ENCODE measurements at places on chromosomes 5 and 9.

GRCh38 chr5:78419396-78419795 is 59.0 kb downstream of the SCAMP1 start:
- no peak for DNase-seq

DNA sequence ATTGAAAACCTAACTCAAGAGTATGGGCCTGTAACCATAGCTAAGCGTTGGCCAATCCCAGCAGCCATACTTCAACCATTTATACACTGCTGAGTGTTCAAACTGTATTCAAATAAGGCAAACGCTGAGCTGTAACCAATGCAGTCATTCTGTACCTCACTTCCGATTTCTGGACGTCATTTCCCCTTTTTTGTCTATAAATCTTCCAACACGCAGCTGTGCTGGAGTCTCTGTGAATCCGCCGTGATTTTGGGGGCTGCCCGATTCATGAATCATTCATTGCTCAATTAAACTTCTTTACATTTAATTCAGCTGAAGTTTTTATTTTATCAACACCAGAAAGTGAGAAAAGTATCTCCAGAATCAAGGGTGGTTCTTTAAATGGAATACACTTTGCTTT is 31.7 kb downstream of the MTX3 start:
- DNase-seq = no peak

DNA sequence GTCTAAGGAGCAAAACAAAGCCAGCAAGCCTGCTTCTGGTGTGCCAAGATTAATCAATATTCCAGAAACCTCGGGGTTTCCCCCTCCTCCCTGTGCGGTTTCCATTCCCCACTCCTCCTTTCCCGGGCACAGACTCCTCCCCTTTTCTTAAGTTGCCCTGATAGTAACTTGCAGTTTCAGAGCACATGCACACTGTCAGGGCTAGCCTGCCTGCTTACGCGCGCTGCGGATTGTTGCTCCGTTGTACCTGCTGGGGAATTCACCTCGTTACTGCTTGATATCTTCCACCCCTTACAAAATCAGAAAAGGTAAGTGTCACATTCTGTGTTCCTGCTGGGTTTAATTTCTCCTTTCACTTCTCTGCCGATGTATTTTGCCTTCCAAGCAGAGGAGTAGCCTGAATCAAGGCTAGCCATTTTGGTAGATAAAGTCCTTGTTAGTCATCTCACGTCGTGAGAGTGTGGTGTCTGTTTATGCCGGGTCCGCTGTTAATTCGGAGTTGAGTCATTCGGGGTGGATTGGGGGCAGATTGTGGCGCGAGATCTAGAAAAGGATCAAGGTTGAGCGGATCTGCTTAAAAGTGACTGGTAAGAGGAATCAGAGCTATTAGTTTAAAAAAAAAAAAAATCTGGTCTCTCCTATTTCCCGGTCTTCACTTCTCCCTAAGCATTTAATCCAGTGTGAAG is at the start of gene SLC1A3:
Gene SLC1A3 (plus strand): TSS at position 179 of the 686 bp plus-strand sequence. CDS start 1,818 bp downstream, outside the sequence.
- DNase-seq = peak; percentile 45

- no peak for DNase-seq
These were observed 60.8 kb downstream of the LMX1B start for GRCh38 chr9:126674365-126675146.

- DNase-seq = no peak
These were observed 2.1 kb downstream of the NR4A3 start for GRCh38 chr9:99823681-99824377.

DNA sequence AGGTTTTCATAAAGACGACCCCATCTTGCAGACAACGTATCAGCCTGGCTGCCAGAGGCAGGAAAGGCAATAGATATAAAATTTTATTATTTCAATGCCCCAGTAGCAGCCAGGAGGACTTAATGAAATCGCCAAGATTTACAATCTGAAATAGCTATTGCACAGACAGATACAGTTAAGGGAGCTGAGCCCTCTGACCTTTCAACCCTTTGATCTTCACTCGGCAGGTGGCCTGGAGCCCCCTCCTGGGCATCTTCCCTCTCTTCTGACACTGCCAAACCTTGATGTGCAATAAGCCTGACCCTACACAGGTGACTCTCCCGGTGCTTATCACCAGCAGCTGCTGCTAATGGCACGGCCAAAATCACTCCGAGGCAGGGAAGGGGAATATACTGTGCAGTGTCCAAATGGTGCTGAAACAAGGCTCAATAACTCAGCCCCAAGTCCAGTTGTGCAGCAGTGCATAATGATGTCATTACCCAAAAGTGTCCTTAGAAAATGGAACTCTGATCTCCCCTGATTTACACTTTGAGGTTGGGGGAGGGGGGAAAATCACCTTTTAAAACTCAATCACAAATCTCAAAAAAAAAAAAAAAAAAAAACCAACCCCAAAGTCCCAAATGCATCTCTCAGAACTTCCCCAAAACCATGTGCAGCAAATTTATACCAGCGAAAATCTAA is 242.0 kb downstream of the CRB2 start:
- no peak for DNase-seq

- no peak for DNase-seq
These were observed 415.8 kb upstream of the CDH10 start for GRCh38 chr5:25060575-25060974.

DNA sequence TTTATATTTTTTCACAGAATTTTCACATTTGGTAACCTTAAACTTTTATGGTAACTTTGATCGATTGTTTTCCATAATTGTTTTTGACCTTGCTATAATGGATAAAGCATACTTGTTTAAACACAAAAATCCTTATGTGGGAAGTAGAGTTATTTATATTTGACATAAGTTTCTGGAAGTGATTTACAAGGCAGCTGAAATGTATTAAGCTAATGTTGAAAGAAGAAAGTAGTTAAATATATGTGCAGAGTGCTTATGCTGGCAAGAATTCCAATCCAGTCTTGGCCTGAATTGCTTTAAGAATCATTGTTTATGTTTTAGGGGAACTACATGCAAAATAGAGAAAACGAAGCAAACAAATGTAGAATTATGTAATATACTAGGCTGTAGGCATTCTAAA is 763.6 kb downstream of the TAF11L14 start:
- no peak for DNase-seq

GRCh38 chr5:61290791-61291210 is 41.3 kb upstream of the ZSWIM6 start:
- no peak for DNase-seq

DNA sequence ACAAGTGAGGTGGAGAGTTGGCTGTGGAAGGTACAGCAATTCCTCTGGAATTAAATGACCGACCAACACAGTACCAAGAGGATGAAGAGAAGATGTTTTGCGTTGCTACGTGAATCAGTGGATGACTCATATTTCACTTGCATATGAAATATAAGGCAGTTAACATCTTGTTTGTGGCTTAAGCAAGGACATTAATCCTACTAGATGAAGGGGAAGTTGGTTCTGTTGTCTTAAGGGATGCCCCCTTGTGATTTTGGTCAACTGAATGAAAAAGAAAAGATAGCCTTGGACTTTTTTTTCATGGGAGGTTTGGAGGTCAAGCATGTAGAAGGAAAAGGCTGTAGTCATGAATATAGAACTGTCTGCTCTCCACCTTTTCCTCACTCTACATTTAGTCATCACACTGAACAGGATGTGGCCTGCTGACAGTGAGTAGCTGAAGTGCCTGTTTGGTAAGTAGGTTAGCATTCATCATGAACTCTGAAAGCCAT is 33.9 kb downstream of the VLDLR start:
- DNase-seq = peak; percentile 71

DNA sequence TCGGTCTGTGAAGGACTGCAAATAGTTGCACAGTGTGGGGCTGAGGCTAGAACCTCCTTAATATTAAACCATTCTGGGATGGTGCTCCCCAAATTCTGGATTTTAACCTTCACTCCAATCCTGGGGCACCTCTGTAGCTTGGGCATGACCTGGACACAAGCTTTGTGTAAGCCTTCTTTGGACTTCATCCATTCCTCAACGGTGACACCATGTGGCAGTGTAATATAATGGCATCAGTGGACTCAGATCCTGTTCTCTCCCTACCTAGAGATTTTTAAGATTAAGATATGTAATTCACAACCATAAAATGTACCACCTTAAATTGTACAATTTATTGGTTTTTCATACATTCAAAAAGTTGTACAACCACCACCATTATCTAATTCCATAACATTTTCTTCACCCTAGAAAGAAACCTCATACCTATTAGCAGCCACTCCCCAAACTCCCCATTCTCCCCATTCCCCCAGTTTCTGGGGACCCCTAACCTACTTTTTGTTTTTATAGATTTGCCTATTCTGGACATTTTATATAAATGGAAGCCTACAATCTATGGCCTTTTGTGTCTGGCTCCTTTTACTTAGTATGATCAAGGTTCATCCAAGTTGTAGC is 4.8 kb upstream of the PLGRKT start:
- no peak for DNase-seq

DNA sequence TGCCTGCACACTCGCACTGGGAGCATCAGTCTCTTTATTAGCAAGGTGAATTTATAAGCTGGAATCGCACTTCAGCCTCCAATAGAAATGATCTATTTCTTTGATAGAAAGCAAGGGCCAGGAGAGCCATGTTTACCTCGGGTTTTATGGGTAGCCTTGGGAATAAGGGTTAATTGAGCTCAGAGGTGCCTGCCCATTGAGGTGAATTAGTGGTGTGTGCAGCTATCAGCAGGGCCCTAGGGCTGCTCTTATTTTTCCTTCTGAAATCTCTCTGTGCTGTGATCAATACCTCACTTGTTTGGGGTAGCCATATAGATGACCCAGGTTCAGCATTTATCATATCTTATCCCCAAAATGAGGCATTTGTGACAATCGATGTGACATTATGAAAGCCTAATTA is 297.8 kb downstream of the EBF1 start:
- DNase-seq = no peak

DNA sequence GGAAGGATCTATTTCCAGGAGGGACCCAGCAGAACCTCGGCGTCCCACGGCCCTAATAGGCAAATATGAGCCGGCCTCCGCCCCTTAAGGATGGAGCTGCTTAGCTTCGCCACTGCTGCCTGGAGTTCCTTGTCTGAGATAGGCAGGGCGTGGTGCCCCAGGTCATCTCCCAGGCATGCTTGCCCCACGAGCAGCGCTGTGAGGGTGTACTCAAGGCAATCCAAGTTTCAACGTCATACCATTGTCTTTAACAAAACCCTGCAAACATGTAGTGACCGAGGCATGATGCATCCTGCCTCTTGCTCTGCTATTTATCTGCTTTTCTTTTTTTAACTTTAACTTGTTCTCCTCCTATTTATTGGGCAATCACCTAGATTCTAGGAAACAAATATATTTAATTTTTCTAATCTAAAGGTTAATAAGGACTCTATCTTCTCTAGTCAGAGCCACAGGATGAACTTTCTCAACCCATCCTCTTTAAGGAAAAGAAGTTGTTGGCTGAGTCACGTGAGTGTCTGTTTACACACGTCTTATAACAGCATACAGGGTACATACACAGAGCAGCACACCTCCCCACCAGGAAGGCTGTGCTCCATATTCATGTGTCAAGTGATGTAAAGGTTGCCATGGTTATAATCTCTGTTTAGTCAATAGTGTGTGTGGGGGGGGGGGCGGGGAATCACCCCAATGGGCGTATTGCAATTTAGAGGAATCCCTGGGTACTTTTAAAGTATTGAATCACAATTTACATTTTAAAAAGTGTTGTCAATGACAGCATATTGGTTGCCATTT is 27.3 kb upstream of the ZSWIM6 start:
- no peak for DNase-seq

DNA sequence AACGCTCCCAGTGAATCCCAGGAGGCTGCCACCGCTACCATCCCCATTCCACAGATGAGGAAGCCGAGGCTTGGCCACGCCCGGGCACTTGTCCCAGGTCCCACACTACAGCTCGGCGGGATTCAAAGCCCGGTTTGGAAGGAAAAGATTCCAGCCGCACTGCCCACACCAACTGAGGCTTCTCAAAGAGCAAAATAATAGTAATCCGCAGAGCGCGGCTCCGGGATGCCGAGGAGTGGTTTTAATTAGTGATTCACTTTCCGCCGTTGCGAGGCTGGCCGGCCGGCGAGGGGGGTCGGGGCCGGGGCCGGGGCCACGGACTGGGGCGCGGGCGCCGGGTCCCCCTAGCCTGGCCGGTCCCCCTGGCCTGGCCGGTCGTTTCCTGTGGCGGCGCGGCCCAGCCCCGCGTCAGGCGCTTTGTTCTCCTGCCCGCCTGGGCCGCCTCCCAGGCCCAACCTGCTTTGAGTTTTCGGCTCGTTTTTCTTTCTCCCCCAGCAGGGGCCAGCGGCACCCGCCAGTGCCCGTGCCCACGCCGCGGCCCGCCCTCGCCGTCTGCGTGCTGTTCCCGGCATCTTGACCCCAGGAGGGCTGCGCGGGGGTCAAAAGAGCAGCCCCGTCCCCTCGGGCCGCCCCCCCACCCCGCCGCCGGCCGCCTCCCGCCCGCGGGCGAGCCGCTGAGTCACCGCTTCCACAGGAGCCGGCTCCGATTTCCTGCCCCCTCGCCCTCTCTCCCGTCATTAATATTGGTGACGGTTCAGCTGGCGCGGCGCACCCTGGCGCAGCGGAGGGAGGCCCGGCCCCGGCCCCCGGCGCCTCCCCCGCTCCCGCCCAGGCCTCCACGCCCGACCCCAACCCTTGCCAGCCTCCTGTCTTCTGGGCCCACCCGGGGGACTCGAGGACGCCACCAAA is 31.2 kb downstream of the FGF18 start:
- peak; percentile 56 for DNase-seq

- no peak for DNase-seq
These were observed 176.1 kb upstream of the MVB12B start for GRCh38 chr9:126150411-126151030.

DNA sequence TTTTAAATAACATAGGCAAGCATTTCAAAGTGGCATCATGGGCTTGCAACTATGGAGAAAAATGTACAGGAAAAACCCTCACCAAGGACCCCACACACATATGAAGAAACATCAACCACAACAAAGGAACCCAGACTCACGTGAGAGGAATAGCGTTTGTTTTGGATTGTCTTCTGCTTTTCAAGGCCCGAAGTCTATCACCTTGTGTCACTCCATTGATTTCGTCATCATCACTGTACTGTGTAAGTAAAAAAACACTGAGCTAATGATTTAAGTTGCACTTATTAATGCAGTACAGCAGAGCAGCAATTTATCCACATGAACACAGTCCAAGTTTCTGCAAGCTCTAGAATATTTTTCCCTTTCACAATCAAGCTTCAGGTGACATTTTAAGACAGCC is 72.4 kb downstream of the HABP4 start:
- DNase-seq = no peak

GRCh38 chr5:135266303-135266635 is 132.8 kb downstream of the MACROH2A1 start:
- DNase-seq = no peak

GRCh38 chr5:149217096-149217802 is 54.4 kb upstream of the AFAP1L1 start:
- no peak for DNase-seq

DNA sequence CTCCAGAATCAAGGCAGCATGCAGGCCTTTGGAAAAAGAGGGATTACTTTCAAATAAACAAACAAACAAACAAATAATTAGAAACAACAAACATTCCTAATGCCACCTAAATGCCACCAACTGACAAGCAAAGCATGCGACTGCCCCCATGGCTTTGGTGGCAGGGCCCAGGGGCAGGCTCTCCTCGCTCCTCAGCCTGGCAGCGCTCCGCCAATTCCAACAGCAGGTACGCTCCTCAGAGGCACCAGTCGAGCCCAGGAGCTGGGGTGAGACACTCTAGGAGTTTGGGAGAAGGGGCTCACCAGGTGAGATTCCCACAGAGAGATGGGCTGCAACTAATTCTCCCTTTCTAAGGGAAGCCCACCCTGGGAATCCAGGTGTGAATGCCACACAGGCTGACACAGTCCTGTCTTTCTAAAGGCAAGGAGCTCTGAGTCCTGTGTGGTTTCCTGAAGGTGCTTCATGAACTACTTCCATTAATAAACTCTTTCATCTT is 27.8 kb downstream of the CSF2 start:
- no peak for DNase-seq

Measured in fibroblast of skin of left biceps (primary cell).